ENCODE measurements at places on chromosomes 1 and 21.

GRCh38 chr21:38343691-38344090 is 86.9 kb downstream of the KCNJ15 start:
- no peak for DNase-seq

- no peak for DNase-seq
Observed at GRCh38 chr1:177864538-177865305, 105.1 kb downstream of the SEC16B start.

GRCh38 chr1:53513846-53514245 is 54.6 kb downstream of the DMRTB1 start:
- no peak for DNase-seq

DNA sequence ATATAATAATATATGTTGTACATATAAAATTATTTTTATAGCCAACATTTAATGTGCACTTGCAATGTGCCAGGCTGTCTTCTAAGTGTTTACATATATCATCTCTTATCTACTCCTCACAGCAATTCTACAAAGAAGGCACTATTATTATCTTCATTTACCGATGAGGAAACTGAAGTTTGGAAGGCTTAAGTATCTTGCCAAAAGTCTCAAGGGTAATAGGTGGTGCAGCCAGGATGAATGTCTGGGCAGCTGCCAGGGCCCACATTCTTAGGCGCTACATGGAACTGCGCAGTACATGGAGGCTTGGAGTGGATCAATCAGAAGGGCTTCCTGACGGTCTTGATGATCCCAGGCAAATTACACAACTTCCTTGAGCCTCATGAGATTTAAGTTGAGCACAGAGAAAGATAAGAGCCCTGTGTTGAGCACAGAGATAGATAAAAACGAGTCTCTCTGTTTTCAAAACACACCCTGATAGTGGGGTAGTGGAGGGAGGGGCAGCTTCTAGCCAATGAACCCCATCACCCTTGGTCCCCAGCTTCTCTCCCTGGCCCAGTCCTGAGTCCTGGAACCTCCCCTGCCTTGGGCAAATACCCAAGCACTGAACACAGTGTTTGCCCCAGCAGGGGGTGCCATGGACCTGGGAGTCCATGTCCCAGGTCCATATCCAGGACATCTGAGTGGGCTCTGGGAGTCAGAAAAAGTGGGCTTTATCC is 9.2 kb downstream of the POU3F1 start:
- no peak for DNase-seq

GRCh38 chr1:189206617-189207016 is 1271.0 kb downstream of the BRINP3 start:
- no peak for DNase-seq
